B cell (primary cell): ENCODE measurements at places on chromosomes 4 and X. TPM values are rescaled to one million over a fixed set of nuclear protein-coding genes. Genes with fewer than 3 reads are reported as not detected.
A peak's percentile ranks its signal among the peaks of the same experiment; 100 is the strongest.

SH3TC1 gene
- total RNA-seq: 388 and 396 TPM in 2 replicates

P2RY4 gene
- 0.76 and 0.80 TPM in 2 replicates for total RNA-seq

SPIN2A gene
- total RNA-seq: 3.3 and 3.7 TPM in 2 replicates

NAT8L gene
- 0.25 and 0.34 TPM in 2 replicates for total RNA-seq

AMOT gene
- total RNA-seq: 3.0 and 5.2 TPM in 2 replicates

ALAS2 gene
- 0.94 and 1.00 TPM in 2 replicates for total RNA-seq

EDNRA gene
- total RNA-seq: not detected in 2 replicates

ODAPH gene
- total RNA-seq: 0.36 and 0.81 TPM in 2 replicates

PHF8 gene
- total RNA-seq: 73.2 and 79.3 TPM in 2 replicates

TBCK gene
- total RNA-seq: 86.1 and 87.6 TPM in 2 replicates

PCDH19 gene
- total RNA-seq: not detected in 2 replicates

TEX13D gene
- not detected in 2 replicates for total RNA-seq

FATE1 gene
- not detected in 2 replicates for total RNA-seq

CT45A5 gene
- not detected in 2 replicates for total RNA-seq

DNA sequence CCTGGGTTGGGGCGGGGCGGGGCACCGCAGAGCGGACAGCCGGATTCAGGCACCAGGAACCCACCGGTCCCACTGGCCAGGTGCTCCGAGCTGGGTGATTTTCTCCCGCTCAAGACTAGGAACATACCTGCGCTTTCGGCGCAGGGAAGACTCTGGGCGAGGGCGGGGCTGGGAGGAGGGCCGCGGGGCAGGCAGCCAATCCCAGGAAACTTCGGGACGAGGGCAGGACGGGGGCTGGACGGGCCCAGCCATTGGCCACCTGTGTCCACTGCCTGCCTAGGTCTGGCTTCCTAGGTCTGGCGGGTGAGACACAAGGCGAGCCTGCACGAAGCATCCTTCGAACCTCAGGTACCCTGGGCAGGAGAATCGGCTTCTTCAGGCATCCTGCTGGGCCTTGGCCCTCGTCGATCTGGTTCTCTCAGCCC, 274 bp upstream of the ERVMER34-1 start:
- DNase-seq: peak; percentile 12

- DNase-seq: no peak
Measured at GRCh38 chr4:5497489-5497888, 210.9 kb downstream of the EVC2 start.

- DNase-seq: no peak
Measured at GRCh38 chrX:43703211-43703791, 47.2 kb downstream of the MAOA start.

- no peak for DNase-seq
Measured at GRCh38 chr4:74933562-74934015, 673 bp downstream of the PARM1 start.

GRCh38 chrX:13082206-13083065, 38.0 kb upstream of the FAM9C start:
- peak; percentile 18 for DNase-seq

GRCh38 chr4:83054928-83055327, 19.9 kb downstream of the COPS4 start:
- peak; percentile 52 for DNase-seq

GRCh38 chr4:139253713-139254112, 26.3 kb downstream of the MGARP start:
- no peak for DNase-seq

DNA sequence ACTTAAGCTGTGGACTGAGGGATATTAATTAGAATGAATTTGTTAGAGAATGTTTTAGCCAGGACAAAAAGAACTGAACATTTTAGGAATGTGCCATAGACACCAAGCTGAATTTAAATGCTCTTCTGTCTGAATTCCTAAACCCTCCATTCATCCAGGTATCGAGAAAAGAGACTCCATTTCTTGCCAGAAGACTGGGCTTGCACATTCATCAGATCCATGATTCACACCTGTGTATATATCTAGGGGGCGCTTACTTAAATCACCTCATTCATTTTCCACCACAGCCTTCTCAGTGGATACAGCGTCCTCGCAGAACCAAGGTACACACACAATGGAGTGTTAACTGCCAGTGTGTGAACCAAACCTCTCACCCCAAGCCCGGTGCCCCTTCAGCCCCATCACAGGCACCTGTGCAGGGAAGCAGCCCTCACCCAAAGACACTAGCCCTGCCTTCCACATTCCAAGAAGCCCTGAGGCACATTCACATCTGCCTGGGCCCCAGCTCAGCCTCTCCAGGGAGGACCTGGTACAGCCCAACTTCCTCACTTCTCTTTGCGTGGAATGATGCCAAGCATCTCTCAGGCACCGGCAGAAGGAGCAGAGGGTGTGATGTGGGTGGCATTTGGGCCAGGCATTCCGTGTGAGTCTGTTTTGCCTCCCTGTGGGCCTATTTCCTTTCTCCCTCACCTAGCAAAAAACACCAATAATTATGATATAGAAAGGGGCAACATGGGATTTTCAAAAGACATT, 35.6 kb upstream of the C1QTNF7 start:
- no peak for DNase-seq

GRCh38 chr4:38117591-38117990, 157.4 kb downstream of the PTTG2 start:
- DNase-seq: no peak

GRCh38 chrX:145843146-145843904, 25.7 kb downstream of the SLITRK2 start:
- no peak for DNase-seq

- DNase-seq: no peak
Measured at GRCh38 chr4:186839122-186840037, 115.7 kb upstream of the FAT1 start.

GRCh38 chrX:111360839-111361238, 51.2 kb downstream of the DCX start:
- DNase-seq: no peak

- no peak for DNase-seq
Measured at GRCh38 chrX:119375561-119375960, 23.6 kb upstream of the SLC25A43 start.

DNA sequence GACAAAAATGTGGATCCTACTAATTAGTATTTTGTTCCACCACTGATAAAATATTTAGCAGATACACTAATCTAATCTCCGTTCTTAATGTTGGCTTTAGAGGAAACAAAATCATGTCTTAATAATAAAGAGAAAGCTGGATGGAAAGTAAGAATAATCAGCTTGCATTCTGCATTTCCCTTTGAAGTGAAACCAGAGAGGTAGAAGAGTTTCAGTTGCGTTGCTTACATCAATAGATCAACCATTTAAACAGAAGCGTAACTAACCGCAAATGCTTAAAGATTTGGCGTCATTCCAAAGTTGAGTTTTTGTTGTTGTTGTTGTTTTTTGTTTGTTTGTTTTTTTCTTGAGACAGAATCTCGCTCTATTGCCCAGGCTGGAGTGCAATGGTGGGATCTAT, 168.9 kb downstream of the TRIML1 start:
- no peak for DNase-seq

- DNase-seq: no peak
Measured at GRCh38 chr4:86271057-86271456, 88.8 kb downstream of the MAPK10 start.

DNA sequence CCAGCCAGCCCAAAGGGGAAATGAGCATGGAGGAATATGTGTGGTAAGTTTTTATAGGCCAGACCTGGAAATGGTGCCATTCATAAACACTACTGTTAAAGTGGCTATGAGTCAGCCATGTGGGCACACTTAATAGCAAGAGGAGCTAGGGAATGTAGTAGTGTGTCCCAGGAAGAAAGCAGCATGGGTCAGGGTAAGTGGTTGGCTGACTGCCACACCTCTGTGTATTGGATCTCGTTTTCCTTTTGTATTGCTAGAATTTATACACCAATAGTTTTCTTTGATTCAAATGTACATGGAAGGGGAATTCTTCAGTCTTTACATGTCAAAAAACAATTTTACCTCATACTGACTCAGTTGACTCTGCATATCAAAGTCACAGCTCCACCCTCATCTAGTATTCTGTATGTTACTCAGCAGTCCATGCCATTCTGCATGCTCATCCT, 22.9 kb upstream of the SGMS2 start:
- no peak for DNase-seq

DNA sequence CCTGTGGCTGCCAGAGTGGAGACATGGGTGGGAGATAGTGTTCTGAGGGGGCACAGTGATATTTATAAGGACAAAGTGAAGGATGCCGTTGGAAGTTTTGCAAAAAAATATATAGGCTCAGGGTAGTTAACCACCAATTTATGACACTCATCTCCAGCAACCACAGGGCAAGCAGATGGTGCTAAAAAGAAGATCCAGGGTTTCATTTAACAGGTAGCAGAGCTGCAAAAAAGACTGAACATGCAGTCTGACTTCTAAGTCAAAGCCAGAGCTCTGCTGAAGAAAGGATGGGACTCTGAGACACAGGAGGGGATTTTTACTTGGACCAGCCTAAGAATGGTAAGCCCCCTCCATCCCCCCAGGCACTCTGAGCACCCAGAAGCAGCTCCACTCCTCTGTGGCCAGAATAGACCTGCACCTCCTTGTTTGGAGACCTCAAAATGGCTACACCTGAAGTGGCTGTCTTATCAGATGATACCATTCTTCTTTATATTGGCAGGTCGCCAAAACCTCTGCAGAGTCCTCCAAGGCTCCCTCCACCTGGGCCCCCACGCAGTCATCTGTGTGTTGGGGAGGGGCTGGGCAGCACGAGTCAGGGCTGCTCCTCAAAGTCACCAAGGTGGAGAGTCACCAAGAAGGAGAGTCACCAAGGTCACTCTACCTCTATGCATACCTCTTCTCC, 161.4 kb upstream of the FAM9B start:
- no peak for DNase-seq

GRCh38 chrX:6004529-6004928, 224.1 kb downstream of the NLGN4X start:
- DNase-seq: no peak

GRCh38 chr4:175271010-175271630, 353.0 kb downstream of the ADAM29 start:
- no peak for DNase-seq
